Progenitor cell of endocrine pancreas (in vitro differentiated cells): ENCODE measurements at places on chromosomes 3 and 15.

DNA sequence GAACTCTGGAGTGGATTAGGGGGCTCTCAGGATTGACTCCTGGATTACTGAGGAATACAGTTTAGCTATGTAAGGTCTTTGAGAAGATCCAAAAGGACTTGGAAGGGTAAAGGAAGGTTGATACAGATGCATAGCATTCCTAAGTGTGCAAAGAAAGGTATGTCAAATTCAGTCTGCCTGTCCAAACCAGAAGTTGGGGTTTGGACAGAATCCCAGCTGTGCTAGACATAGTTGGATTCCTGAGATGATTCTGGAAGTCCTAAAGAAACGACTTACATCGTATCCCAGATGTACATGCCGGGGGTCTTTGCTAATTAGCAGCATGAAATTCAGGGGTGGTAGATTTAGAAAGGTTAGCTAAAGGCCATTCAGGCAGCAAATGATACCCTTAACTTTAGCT, 97.7 kb upstream of the TSPAN3 start:
- DNase-seq, result no peak

DNA sequence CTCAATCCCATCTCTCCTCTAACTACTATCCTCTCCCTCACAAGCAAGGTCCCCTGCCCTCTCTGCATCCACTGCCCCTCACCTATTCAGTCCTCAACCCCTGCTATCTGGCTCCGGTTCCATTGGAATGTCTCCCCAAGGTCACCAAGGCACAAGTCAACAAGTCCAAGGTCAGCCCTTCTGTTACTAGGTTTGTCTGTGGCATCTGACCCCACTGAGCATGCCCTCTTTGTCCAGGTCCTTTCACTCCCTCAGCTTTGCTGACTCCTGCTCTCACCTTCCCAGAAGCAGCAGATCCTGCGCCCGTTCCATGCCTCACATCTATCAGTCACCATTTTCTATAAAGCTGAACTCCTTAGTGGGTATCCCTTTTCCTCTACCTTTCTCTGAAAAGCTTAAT, 8.3 kb upstream of the SEMA7A start:
- no peak for DNase-seq

GRCh38 chr3:193852901-193853300, 259.9 kb downstream of the OPA1 start:
- no peak for DNase-seq

DNA sequence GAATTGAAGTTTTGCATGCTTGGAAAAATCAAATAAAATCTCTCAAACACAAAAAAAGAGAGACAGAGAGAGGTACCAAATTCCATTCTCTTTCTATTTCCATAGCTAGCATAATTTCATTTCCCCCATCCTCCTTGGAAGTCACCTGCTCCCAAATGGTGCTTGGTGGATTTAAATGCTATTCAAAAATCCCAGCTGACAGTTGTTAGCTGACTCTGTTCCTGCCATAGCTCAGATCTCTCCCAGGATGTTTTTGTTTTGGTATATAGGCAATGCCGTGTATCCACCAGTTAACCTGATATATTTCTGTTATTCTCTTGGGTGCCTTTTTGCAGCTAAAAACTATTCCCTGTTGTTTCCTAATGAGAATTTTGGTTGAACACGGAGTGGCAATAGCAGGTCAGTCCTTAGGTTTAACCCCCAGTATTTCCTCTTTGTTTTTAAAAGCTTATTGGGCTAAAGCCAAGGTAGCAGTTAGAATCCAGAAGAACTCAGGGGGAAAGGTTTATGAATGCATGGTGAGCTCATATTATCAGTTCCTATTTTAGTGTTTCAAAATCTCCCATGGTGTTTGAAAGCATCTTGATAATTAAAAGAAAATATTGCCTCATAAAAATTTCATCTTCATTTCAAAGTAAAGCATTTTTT, 240.0 kb upstream of the GBE1 start:
- no peak for DNase-seq
